T follicular helper cell (primary cell): ENCODE measurements at places on chromosomes 6 and 20.

- DNase-seq: no peak
These were observed 634.4 kb downstream of the UTRN start for GRCh38 chr6:144919560-144919959.

- no peak for DNase-seq
These were observed 569.9 kb downstream of the KIF16B start for GRCh38 chr20:16003310-16003709.

DNA sequence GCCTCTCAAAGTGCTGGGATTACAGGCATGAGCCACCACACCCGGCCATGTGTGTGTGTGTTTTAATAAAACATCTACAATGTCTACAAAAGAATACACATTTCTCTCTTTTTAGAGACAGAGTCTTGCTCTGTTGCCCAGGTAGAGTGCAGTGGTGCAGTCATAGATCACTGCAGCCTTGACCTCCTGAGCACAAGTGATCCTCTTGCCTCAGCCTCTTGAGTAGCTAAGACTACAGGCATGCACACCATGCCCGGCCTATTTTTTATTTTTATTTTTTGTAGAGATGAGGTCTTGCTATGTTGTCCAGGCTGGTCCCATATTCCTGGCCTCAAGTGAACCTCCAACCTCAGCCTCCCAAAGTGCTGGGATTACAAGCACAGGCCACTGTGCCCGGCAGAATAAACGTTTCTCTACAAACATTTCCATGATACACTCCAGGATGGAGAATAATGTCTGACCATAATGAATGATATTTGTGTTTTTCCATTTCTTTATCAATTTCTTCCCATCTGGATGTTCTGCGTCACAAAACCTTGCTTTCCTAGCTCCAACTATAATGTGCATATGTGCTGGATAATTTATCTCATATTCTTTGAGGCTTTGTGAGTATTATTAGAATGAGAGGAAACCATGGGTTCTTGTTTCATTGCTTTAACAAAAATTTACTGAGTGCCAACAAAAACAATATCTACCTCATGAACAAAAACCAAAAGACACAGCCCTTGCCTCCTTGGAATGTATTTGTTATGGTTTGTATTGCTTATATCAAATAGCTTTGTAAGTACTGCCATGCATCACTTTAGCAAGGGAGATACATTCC lies 28.6 kb upstream of the CCN2 start:
- DNase-seq: no peak

- peak; percentile 88 for DNase-seq
These were observed 61.9 kb upstream of the TAGAP start for GRCh38 chr6:159106627-159107241.

DNA sequence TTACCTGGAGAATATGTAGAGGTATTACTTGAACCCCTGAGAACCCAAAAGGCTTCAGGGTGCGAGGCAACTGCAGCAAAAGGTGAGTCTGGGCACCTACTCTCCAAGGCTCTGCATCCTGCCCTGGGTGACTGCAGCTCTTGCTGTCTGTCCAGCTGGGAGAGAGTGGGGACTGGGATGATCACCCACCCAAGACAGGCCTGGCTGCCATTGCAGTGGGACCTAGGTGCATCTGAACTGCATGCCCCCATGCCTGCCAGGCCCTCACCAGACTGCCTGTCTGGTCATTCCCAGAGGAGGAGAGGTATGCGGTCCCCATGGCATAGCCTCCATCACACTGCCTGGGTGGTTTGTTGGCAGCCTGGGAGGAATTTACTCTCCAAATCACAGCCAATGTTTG lies 563.9 kb downstream of the TFAP2A start:
- no peak for DNase-seq

DNA sequence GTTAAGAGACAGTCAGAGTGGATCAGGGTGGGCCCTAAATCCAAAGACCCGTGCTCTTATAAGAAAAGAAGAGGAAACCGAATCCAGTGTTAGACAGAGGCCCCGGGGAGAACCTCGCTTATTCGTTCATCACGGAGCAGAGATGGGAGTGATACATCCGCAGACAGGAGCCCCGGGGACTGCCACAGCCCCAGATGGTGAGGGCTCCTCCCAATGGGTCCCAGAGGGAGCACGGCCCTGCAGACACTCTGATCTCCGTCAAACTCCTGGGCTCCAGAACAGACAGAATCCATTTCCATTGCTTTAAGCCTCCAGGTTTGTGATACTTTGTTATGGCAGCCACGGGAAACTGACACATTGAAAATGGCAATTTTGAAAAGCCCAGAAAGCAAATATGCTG lies 47.0 kb downstream of the CDH4 start:
- DNase-seq: no peak

- DNase-seq: no peak
These were observed 302.0 kb downstream of the ALDH8A1 start for GRCh38 chr6:134647861-134648260.

- no peak for DNase-seq
These were observed 6.3 kb upstream of the SIRPG start for GRCh38 chr20:1663917-1664316.

GRCh38 chr6:30042476-30042875 lies 18.6 kb upstream of the POLR1H start:
- DNase-seq: no peak

DNA sequence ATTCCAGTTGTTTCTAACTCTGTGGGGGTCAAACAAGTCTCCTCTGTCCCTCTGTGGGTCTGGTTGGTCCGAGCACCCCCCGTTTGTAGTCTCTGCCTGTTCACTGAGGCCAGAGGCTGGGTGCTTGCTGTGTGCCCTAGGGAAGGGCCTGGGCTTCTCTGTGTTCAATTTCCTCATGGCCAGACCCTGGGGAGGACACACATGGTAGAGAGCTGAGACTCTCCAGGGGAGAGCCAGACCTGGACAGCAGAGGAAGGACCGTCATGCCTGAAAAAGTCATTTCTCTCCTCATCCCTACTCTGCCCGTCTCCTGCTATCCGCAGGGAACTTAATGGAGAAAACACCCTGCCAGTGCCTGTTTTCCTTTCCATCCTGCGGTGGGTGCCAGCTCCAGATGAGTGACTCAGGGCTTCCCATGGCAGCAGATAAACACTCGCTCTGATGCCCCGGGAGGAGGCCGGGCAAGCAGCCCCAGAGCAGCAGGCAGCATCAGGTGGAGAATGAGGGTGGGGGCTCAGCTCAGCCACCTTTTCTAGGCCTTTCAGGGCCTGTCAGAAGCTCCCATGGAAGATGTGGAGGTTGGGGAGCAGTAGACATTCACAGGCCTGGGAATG lies 51.9 kb downstream of the SNAI1 start:
- no peak for DNase-seq

DNA sequence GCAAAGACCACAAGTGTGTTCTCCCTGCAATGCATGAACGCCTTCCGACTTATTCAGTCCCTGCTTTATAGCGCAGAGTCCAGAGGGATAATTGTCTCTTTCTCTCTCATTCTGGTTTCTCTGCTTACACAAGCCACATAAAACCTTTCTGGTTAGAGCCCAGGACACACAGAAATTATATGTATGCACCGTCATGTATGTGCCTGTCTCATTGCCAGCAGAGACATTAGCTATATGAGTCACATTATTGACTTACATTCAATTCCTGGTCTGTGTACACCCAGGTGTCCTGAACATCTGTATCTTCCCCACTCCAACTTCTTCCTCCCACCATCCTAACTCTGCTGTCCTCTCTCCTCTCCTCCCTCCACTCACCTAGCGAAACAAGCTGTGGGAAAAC lies 44.0 kb downstream of the LRFN2 start:
- DNase-seq: no peak

DNA sequence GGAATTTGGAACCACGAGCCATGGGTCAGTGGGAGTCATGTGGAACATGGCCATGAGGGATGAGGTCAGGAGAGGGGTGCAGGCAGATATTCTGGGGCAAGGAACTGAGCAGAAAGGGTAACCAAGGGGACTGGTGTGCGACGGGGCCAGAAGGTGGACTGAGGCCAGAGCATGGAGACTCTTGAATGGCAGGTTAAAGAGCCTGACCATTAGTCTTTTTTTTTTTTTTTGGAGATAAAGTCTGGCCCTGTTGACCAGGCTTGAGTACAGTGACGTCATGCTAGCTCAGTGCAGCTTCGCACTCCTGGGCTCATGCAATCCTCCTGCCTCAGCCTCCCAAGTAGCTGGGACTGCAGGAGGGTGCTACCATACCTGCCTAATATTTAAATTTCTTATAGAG lies 64.0 kb downstream of the RREB1 start:
- no peak for DNase-seq
